Stimulated activated CD4-positive, alpha-beta T cell treated with anti-CD3 and anti-CD28 coated beads, TNF-alpha, amount 100 ng/mL, for 4 hours (primary cell): ENCODE measurements at places on chromosomes 4 and X.

GRCh38 chr4:96602661-96603060, 762.8 kb downstream of the PDHA2 start:
- DNase-seq: no peak

GRCh38 chrX:34624416-34624815, 32.7 kb downstream of the TMEM47 start:
- DNase-seq: no peak

DNA sequence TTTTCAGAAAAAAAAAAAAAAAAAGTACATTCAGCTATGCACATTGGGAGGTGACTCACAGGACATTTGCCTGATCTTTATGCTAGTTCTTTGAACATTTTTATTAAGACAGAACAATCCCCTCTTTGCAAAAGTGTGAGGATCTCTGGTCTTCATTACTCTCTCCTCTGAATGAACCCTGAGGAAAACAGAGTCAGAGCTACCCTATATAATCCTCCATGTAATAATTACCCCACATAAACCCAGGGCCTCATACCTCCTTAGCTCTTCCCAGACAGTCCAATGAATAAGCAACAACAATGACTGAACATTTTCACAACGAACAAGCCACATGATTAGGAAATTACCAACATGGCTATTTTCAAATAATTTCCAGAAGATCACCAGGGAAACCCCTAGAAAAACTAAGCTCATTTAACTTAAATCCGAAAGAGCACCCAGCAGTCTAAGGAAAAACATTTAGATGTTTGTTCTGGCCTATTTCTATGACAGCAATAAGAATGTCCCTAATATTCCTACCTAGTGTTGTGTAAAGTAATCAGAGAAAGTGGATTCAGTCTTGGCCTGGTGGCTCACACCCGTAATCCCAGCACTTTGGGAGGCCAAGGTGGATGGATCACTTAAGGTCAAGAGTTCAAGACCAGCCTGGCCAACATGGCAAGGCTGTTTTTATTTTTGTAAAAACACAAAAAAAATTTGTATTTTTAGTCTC, 37.8 kb downstream of the TBC1D9 start:
- DNase-seq: no peak

- DNase-seq: no peak
Observed at GRCh38 chr4:123696687-123697086, 300.1 kb downstream of the SPRY1 start.

DNA sequence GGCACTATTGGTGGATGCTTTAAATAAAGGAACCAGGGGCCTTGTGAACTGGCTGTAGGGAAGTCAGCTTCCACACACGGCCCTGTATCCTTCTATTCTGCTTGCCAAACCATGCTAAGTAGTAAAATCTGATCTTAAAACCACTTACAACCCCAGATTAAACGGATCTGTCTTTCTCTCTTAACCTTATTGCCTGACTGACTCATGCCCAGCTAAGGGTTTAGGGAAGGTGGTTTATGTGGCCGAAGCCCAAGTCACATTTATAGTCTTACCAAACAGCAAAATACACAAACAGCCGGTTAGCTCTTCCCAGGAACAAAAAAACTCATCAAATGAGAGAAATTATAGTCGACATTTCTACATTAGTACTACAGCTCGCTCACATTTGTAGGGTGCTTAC, 988.4 kb upstream of the TENM3 start:
- no peak for DNase-seq

DNA sequence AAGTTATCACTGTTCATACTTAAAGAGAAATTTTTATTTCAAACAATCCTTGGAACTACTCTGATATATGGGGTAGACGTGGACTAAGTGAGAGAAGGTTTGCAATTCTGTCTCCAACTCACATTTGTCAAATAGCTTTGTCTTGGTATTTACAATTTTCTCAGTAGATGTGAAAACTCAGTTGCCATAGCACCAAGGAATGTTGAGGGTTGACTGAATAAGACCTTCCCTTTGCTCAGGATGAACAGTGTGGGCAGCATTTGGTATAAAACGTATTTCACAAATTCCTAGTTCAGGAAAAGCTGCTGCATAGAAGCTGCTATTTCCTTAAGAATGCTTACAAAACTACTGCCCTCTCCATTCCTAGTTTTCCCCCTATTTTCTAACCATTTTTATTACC, 399.5 kb downstream of the NKX6-1 start:
- no peak for DNase-seq

DNA sequence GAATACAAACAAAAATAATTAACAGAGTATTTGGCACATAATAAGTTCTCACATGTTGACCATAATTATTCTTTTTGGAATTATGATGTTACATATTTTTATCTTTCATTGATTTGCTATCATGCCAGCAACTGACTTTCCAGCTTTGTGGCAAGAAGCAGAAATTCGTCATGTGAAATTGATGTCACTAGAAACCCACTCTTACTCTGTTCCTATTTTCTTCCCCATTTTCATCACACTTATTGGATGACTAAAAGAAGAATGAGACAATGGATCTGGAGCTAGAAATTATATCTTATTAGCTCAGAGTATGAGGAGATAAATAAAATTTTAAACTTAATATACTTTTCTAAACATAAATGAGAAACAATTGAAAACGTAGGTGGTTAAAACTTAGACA, 31.9 kb downstream of the EGF start:
- no peak for DNase-seq

DNA sequence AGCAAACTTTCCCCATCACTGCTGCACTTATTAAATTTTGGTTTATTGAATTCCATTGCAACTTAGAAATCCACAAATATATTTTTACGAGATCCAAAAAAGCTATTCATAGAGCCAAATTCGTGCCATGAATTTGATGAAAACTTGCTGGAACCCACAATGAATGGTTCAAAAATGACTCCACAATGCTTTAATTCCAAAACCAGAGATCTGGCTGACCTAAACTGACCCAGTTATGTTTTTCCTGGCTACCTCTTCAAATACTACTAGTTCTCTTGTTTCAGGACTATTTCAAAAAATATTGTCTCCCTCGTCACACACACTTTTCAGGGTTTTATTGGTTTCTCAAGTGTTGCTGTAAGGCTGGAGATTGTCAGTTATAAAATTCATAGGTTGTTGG, 474.8 kb downstream of the PDGFC start:
- DNase-seq: no peak

- DNase-seq: no peak
Observed at GRCh38 chrX:9379697-9380551, 84.9 kb upstream of the TBL1X start.

DNA sequence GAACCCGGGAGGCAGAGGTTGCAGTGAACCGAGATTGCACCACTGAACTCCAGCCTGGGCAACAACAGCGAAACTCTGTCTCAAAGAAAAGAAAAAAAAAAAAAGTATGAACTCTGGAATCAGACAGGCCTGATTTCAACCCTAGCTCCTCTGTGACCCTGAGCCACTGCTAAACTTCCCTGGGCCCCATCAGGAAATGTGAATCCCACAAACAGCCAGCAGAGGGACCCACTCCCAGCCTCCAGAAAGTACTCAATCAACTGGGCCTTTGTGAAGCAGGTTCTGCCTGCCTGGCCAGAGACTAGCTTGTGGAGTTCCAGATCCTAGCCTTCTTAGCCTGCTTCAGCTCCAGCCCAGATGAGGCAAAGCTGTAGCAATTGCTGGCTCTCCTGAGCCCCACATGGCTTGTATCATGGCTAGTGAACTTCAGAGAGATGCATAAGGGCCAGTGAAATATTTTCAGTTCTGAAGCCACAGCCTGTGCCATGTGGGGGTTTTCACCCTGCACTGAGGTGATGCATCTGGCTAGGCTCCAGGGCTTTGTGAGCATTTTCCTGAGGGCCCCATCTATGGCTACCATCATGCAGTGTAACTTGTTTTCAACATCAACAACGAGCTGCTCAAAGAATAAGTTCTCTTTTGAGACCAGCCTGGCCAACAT, 7.2 kb upstream of the IDS start:
- peak; percentile 32 for DNase-seq

GRCh38 chr4:142097015-142097414, 460.6 kb downstream of the IL15 start:
- DNase-seq: no peak

DNA sequence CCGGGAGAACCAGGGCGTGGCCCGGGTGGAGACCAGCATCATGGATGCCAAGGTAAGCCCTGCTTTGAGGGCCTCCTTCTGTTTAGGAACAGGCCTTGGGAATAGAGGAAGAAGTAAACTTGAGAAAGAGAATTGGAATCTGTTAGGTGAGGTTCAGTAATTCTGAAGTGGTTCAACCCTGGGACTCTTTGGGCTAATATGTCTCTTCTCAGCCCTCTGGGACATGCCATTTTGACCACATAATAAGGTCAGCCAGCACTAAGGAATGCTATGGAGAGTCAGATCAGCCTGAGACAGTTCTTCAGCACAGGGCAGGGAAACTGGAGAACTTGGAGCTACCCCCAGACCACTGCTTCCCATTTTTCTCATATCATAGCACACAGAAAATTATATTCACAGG, 63.3 kb upstream of the PRPS1 start:
- DNase-seq: no peak

DNA sequence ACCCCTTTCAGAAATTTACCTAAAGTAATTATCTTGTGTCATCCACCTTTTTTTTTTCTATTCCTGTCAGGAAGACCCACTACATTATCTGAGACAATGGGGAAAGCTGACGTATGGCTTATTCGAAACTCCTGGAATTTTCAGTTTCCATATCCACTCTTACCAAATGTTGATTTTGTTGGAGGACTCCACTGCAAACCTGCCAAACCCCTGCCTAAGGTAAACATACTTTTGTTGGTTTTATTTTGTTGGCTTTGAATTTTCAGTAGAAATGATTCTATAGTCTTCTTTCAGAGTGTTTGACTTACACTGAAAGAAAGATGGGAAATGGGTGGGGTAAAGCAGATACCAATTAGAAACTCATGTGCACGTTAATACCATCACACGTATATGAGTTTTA, 2.2 kb downstream of the UGT2B7 start:
- no peak for DNase-seq

GRCh38 chrX:118631586-118631985, 95.8 kb upstream of the IL13RA1 start:
- no peak for DNase-seq

- DNase-seq: no peak
Observed at GRCh38 chr4:138555584-138555983, 313.4 kb upstream of the SLC7A11 start.

- DNase-seq: no peak
Observed at GRCh38 chr4:90186229-90186628, 59.0 kb downstream of the CCSER1 start.

DNA sequence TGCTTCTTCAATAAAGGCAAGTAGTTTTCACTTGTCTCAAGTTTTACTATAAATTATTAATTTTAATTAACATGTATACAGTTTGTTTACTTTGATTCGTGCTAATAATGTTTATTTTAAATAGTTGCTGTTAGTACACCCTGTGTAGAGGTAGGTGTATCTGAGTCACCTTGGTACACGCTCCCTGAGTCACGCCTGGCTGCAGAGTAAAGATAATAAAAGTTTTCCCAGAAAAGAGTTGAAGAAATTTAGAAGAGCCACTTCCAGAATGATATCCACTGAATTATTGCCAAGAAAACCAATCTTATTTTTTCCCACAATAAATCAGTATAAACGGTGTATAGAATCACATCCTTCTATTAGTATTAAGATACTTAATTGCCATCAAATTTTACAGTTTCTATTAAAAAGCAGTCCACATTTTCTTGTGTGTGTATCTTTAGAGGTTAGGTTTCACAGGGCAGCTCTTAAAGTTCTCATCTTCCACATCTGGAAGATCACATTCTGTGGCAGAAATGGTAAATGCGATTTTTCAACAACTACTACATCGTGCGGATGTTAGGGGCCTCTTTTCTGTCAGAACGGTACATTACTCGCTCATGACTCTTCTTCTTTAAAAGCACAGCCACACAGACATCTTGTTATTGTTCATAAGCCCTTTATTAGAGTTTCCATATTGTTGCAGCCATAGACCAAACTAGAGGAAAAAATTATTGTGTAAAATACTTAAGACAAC, 55.4 kb downstream of the HADH start:
- no peak for DNase-seq

DNA sequence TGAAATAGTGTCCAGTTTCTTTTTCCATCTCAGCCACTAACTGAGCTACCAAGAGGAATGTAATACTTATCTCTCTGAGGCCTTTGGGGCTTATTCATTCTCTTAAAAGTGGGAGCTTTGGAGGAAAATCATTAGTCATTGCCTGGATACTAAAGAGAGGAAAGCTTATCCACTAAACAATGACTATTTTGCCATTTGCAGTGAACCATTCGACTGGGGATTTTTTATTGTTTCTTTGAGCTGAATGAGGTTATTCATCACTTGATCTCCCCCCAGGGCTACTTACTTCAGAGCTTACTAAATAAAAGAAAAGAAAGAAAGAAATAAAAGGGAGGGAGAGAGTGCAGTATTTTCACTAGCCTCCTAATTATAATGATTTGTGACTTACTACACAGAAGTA, 1329.5 kb upstream of the TENM3 start:
- DNase-seq: no peak

- DNase-seq: no peak
Observed at GRCh38 chr4:7677086-7677485, 242.4 kb upstream of the PSAPL1 start.

DNA sequence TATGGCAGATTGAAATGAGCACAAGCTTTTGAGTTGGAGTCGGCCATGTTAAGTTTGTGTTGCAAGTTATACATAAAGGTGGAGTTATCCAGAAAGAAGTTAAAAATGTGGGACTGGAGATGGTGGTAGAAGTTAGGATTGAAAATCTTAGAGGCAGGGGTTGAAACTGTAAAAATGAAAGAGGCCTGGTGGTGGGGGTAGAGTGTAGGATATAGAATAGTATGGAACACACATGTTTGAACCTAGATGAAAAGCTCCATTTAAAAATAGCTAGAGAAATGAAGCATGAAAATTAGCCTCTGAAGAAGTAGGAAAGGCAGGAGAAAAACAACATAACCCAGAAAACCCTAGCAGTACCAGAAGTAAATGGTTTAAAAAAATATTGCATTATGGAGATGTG, 131.8 kb upstream of the ENPEP start:
- DNase-seq: no peak

DNA sequence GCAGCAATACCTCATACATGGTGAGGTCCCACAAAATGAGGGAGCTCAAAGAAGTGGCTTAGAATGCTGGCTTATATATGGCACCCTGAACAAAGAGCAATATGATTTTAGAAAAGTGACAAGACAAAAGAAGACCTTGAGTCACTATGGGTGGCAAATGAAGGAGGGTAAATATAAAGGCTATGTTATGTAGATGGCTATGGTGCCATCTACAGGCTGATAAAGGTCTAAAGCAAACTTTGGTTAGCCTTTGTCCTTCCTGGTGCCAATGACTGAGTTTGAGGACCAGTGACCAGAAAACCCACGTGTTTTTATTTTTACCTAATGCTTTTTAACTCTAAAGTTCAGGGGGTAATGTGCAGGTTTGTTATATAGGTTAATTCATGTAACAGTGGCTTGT, 151.8 kb downstream of the CCNG2 start:
- no peak for DNase-seq

GRCh38 chr4:85952528-85952927, 407.3 kb downstream of the MAPK10 start:
- no peak for DNase-seq
